ENCODE measurements at places on chromosomes 3 and 15.

- no peak for DNase-seq
Observed at GRCh38 chr15:36506733-36507356, 72.6 kb upstream of the CDIN1 start.

DNA sequence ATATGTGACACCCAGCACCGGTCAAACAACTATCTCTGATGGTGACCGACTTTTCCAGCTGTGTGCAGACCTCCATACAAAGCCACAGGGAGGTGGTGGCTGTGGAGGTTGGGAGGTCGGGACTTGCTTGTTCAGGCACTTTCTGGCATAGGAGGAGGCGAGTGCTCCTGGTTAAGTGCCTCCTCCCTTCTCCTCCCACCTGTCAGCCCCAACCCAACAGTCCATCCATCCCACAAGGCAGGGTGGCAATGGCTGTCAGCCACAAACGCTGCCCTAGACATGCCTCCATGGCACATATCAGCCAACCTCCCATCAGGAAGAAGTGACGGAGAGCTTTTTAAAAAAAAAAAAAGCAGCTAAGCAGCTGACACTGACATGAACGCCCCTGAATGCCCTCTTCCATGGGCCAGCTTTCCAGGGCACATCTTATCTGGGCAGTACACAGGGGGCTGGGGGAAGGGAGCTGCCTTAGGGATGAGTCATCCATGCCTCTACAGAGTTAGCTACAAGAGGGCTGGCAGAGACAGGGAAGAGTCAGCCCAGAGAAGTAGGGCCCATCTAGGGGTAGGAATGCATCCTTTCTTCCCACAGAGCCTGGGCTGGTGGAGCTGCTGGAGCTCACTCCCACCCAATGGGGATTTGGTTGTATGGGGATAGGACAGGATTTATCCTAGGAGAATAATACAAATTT lies 41.2 kb downstream of the CCDC12 start:
- no peak for DNase-seq

DNA sequence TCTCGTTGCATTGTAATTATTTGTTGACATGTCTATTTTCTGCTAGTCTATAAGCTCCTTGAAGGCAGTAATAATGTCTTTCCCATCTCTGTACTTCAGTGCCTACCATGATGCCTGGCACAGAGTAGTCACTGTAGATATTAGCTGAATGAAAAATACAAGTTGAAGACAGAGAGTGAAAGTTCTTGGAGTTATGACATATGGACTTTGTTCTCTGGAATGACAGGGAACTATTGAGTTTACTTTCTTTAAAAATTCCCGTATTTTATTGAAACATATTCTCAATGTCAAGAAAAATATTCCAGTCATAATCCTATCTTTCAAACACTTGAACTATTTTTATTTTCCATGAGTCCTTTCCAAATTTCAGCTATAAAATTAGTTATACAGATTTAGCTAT lies 3.0 kb downstream of the BLM start:
- DNase-seq, result no peak

DNA sequence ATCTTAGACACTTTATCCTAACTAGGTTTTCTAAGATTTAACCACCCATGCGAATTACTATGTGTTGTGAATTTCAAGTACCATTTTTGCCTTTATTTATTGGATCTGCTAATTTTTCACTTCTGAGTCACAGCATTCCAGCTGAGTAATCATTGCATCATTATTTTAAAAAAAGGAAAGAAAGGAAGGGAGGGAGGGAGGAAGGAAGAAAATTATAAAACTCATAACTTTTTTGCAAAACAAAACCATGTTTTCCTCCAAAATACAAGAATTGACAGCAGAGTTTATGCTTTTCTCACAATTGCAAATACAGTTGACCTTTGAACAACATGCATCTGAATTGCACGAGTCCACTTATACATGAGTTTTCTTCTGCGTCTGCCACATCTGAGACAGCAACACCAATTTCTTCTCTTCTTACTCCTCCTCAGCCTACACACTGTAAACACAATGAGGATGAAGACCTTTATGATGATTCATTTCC lies 651.4 kb upstream of the NECTIN3 start:
- DNase-seq, result no peak

- no peak for DNase-seq
Observed at GRCh38 chr3:191051037-191051436, 148.0 kb upstream of the OSTN start.

DNA sequence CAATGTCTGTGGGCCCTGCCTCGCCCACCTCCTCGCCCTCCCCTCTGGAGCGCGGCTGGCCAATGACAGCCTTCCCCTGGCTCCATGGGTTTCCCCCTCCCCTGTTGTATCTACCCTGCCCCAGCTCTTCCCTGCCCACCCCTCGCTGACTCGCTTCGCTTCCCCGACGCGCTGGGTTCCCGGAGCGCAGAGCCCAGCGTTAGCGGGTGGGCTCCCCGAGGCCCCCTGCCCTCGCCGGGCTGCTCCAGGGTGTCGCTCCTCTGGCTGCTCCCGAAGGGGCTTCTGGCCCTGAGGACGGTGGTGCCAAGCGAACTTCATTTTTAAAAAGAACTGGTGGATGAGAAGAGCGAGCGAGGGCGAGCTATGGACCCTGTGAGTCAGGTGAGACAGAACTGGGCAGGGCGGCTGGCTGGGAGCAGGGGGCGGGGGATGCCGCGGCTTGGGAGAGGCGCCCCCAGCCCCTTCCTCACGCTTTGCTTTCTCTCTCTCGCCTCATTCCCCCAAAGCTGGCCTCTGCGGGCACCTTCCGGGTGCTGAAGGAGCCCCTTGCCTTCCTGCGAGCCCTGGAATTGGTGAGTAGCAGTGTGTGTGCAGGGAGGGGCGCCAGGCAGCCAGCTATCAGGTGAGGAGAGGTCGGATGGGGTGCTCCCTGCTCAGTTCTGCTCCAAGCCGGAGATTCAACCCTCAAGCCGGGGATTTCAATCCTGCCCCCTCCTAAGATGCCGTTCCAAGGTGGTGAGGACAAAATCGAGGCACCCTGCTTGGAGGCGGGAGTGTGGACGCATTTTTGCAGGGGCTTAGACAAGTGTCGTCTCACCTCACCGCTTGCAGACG lies at the start of gene SYNPR:
TSS of gene SYNPR (plus strand) at position 138 of the 834 bp plus-strand sequence.
- DNase-seq, result no peak

DNA sequence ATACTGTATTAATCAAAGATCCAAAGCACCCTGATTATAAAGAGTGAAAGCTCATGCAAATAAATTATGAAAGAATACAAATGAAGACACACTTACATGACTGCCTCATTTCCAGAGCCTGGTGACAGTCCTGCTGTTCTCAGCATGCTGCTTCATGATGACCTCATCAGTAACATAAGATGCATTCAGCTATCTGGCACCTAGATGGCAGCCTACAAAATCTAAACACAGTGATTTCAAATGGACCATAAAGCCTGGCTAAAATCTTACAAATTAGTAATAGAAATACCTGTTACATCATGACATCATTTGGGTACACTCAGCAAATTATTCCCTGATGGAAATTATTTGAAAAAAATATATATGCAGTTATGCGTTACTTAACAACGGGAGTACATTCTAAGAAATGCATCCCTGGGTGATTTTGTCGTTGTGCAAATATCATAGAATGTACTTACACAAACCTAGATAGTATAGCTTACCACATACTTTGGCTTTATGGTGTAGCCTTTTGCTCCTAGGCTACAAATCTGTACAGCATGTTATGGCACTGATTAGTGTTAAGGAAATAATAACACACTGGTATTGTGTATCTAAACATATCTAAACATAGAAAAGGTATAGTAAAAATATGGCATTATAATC lies 207.2 kb downstream of the EPHA3 start:
- no peak for DNase-seq

DNA sequence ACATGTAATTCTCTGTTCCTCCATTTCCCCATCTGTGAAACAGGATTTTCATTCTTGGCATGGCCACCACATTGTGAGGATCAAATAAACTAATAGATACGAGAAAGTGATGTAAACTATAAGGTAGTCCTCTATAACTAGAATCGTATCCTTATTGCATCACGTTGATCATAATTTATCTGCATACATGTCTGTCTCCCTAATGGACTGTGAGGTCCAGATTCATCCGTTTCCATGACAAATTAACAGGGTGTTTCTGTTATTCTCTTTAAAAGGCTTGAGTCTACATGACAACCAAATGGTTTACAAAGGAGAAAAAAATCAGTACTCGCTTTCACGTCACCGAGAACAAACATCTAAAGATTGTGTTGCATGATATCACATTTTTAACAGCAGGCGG lies 53.0 kb downstream of the SST start:
- DNase-seq, result no peak

DNA sequence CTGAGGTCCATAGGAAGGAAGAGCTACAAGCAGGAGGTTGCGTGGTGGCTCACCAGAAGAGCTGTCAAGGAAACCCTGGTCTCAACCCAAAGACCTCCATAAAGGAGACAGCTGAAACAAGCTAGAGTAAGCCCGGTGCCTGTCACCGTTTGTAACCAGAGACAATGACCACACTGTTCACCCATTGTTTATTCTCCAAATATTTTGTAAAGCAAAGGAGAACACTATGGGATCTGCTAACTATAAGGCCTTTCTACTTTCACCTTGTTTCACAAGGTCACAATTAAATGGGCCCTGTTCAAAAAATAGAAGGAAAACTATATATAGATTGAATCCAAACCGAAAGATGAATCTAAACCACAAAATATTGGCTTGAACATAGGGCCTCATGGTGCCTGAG lies 128.9 kb upstream of the TPRG1 start:
- DNase-seq, result no peak

DNA sequence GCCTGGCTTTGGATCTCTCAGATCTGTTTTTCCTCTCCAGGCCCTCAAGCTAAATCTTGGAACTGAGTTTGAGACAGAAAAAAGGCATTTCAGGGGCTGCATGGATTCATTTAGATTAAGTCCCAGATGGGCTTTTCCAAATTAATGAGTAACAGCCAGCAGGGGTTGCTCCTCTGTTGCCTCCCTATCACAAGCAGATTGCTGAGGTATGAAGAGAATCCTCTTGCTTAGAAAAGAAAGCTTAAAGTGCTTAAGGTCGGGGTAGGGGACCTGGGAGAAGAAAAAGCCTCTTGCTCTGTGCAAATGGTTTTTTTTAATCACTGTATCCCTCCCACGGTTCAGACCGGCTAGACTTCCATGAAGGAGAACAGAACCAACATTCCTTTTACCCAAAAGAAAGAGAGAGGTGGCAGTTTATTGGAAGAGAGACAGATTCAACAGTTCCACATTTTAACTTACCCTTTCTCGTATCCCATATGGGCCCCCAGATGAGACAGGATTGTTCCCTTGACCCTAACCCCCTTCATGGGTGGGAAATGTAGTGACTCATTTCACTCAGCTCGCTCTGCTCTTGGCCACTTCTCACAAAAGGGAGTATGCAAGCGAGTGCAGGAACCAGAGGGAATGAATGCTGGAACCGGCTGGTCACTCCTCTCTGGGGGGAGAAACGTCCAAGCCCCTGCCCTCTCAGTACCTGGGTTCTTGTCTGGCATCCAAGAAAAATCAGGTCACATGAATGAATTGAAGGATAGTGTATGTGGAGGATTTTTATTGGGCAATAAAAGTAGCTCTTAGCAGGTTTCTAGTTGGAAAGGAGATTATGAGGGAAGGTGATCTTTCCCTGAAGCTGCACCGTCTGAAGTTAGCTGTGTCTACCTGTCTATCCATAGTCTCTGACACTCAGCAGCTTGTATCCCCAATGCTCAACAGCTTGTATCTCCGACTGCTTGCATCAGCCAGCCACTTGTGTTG lies 745.2 kb downstream of the SI start:
- no peak for DNase-seq

- no peak for DNase-seq
Observed at GRCh38 chr3:125322166-125322565, 53.0 kb downstream of the ZNF148 start.

GRCh38 chr15:25715536-25716413 lies 147.4 kb downstream of the ATP10A start:
- no peak for DNase-seq

DNA sequence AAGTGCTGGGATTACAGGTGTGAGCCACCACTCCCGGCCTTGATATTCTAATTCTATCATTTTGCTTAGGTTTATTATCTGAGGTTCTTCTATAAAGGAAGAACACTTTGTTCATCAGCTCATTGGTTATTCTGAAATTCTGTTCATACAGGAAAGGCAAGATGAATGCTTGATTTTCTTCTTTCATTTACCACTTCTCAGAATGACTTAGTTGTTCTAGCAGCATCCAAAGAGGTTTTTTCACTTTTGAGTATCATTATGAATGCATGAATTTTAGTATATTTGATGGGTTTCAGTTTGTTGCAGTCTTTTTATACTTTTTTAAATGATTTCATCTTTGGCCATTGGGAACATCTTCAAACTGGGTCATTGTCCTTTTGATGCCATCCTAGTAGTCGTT lies 51.8 kb downstream of the RNF111 start:
- DNase-seq, result no peak

DNA sequence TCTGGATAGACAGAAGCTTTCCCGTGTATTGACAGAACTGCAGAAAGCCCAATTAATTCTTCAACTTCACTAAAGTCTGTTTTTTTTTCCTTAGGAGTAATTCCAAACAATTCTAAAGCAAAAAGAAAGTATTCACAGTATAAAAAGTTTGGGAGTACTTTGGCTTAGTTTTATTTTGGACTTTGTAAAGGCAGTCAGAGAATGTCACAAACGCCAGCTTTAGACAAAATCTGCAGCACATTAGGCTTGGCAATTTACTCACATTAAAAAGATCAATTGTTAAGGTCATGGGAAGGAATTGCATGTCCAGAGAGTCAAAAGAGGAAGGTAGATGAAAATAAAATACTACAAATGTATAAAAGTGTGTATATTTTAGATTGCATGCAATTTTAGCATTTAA lies 47.5 kb upstream of the GBE1 start:
- DNase-seq, result no peak

DNA sequence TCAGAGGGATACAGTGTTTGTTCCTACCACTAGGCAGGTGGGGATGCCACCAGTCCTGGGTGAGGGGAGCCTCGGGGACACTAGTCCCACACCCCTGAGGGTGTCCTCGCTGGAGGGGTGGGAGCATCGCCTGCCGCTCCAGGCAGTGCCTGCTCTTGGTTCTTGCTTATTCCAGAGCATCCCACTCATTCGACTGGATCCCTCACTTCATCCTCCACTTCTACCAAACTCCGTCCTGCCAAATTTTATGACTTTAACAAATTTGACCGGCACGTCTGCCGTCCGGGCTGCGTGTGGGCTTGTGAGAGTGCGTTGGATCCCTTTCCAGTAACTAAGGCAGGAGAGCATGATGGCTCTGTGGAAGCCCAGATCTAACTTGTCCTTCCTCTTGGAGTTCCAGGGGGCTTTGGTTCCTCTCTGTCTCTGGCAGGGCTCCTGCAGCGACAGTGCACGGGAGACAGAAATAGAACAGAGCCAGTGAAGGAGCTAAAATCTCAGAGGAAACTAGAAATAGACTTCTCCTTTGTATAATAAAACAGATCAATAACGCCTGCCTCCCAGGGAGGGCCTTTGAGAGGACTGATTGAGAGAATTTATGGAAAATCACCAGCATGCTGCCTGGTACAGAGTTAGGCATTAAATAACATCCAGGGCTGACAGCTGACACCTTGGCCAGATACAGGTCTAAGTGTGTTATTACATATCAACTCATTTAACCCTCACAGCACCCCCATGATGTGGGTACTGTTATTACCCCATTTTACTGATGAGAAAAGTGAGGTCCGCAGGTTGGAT lies 34.5 kb downstream of the MGLL start:
- DNase-seq, result no peak

Measured in stimulated activated CD4-positive, alpha-beta T cell treated with anti-CD3 and anti-CD28 coated beads, Interleukin-1b, Interleukin-23, amount 100 ng/mL, for 1 hour (primary cell).